ENCODE measurements at places on chromosomes 7 and 10. TPM values are rescaled to one million over a fixed set of nuclear protein-coding genes. Genes with fewer than 3 reads are reported as not detected.

DNA sequence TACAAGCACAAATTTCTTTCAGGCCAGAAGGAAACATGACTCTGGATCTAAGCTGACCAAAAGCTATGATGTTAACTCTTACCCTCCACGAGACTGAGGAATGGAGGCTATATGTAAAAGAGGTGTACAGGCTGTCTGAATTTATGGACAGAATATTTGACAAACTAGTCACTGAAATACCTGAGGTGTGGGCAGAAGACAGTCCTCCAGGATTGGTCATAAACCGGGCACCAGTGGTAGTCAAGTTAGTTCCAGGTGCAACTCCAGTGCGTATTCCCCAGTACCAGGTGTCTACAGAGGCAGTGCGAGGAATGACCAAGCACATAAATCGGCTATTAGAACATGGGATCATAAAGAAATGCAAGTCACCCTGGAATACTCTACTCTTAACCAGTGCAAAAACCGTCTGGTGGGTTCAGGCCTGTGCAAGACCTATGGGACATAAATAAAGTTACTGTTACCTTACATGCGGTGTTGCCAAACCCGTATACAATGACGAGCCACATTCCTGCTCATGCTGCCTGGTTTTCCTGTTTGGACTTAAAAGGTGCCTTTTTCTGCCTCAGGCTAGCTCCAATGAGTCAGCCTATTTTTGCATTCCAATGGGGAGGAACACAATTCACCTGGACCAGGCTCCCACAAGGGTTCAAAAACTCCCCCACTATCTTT is 6.7 kb upstream of the CYREN start:
- DNase-seq, result no peak

ITIH2 gene
- 128 TPM for total RNA-seq

SYT15 gene
- total RNA-seq, result 3.3 TPM

GRCh38 chr7:151195616-151196450 is 8.8 kb upstream of the ASB10 start:
- no peak for DNase-seq

DNA sequence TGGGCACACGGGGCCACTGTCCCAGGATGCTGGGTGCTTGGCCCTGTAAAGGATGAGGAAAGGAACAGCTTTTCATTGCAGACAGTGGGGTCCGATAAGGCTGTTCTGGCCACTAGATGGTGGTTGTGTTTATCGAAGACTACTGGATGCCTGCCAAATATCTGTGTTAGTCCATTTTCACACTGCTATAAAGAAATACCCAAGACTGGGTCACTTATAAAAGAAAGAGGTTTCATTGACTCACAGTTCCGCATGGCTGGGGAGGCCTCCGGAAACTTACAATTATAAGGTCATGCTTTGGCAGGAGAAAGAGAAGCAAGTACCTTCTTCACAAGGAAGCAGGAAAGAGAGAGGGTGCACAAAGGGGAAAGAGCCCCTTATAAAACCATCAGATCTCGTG is 32.2 kb upstream of the GARS1 start:
- DNase-seq, result no peak

DNA sequence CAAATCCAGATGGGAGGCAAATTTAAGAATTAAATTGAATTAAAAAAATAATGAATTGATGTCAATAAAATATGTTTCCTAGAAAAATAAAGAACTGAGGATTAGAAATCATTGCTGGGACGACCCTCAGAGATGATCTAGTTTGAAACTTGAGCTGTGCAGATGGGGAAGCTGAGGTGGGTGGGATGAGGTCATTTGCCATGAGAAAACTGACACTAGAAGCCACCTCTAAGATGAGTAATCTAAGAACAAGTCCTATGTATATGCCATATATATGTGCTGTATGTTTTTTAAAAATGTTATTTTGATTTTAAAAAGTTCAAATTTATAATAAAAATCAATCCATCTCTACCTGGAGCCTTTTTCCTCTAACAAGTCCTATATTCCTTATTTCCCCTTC is 135.7 kb downstream of the RSU1 start:
- DNase-seq, result no peak

DNA sequence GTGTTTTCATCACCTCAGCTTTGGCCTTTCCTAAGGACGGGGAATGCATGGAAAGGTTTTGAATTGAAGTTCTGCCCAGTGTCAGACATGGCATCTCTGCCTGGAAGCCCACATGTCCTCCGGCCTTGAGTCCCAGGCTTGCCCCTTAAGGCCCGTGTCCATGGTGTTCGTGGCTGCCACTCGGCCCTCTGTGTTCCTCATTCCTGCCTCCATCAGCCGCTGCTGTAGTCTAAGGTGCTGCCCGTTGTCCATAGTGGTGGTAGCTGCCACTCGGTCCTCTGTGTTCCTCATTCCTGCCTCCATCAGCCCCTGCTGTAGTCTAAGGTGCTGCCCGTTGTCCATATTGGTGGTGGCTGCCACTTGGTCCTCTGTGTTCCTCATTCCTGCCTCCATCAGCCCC is 180.7 kb upstream of the SHH start:
- no peak for DNase-seq

- no peak for DNase-seq
Observed at GRCh38 chr7:2909471-2910039, 65.4 kb upstream of the GNA12 start.

DNA sequence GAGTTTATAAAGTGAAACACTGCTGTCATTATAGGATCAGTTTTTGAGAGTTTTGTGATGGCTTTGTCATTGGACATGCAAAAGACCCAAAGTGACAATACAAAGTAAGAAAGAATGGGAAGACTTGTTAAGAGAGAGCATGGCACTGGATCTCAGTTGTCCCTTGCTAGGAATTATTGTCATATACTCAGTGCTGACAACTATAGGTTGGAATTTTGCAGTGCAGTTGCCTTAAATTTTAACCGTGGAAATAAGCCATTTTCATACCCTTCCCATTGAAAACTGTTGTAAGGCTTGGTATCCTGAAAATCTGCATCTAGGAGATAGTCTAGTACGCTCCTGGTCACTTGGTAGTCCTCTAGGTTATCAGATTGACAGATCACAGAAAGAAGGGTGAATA is 1156.7 kb downstream of the GATA3 start:
- DNase-seq, result no peak

GNAI1 gene
- 113 TPM for total RNA-seq

DNA sequence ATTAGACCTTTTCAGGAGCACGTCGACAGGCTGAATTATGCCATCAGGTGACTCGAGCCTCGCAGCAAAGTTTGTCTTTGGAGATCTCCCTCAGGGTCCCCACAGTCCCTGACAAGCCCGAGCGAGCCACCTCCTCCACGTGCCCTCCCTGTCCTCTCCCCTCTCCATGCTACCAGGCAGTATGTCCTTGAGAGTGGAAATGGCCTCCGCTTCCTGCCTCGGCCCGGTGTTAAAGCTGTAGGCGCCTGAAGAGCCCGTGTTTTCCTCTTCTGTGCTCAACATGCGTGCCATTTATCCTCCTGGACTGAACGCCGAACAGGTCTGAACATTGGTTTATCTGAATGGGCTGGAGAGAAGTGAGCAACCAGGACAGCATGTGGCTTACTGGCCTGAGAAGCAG is 82.6 kb downstream of the GPR26 start:
- no peak for DNase-seq

MMP21 gene
- total RNA-seq, result 0.33 TPM

ASB13 gene
- total RNA-seq, result 14.3 TPM

DNA sequence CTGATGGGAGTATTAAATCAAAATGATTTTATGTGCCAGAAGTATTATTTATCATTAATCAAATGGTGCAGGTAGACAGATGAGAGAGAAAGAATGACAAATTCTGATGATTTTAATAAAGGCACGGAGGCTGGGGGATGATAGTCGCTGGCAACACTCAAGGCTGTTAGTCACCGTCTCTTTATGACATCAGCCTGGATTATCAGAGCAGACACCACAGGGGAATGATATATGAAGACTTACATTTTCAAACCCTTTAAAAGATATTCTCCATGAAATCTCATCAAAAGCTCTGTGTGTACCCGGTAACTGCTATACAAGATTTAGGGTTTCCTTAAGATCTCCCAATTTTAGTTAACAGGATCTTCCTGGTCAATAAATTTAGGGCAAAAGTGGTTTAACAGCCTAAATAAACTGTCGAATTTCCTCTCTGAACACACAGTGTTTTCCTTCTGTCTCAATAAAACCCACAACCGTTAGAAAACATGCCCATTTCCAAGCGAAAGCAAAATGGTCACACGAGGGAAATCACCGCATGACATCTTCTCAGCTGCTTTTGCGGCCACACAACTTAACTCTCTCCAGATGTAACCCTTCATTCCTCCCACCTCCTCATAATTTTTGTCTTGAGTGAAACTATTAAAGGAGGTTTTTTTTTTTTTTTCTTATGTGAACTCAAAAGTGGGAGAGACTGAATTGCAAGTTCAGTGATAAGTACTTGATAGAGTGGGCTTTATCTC is 133.2 kb upstream of the FAM171A1 start:
- DNase-seq, result no peak

GRCh38 chr10:1651270-1651966 is 85.9 kb downstream of the ADARB2 start:
- no peak for DNase-seq

DNA sequence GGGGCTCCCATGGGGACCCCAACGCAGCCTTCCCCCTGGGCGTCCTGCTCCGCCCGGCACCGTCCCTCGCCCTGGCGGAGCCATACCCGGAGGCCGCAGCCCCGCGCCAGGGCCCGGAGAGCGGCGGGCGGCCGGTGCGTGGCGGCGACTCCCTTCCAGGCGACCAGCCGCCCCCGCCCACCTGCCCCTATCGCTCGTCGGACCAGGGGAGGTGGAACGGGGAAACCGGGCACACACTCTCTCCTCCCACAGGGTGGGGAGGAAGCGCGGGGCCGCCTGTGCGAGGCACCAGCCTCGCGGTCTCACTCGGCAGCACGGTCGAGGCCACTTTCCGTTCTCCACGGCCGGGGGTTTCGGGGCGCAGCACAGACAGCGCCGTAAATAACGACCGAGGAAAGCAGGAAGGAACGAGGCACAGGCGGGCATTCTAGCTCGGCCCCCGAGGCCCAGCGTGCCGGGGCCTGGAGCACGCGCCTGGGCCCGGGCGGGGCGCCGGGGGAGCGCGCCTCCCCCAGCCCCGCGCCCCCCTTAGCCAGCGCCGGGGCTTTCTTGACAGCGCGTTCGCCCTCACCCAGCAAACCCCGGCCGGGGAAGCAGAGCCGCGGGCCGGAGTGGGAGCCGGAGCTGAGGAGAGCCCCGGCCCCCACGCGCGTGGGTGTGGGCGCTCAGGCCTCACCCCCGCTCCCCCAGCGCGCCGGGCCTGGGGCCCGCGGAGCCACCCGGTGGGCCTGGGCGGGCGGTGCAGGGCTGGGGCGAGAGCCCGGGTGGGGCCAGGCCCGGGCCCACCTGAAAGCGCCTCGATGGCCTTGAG is 936 bp downstream of the IGF2BP3 start:
- no peak for DNase-seq

TBX20 gene
- not detected for total RNA-seq

MACROH2A2 gene
- 22.9 TPM for total RNA-seq

- DNase-seq, result no peak
Observed at GRCh38 chr7:73645643-73646174, 21.4 kb upstream of the MLXIPL start.

DNA sequence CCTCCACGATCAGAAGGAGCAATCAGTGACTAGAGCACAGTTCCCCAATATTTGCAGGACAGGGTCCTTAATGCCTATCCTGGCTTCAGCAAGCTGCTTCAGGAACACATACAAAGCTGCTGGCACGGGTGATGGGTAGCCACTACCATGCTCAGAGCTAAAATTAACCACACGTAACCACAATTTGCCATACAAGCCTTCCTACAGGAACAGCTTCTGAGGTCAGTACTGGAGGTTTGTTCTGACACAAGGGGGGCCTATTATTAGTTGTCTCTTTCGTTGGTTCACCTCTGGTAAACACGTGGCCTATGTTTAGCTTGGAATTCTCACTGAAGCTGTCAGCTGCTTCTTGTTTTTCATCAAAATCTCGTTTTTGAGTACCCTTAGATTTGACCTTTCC is 41.1 kb downstream of the ZNF248 start:
- no peak for DNase-seq

LRRC61 gene
- total RNA-seq, result 8.1 TPM

- DNase-seq, result no peak
Observed at GRCh38 chr10:70830164-70830563, 14.4 kb downstream of the SGPL1 start.

PNLIP gene
- 0.11 TPM for total RNA-seq

DNA sequence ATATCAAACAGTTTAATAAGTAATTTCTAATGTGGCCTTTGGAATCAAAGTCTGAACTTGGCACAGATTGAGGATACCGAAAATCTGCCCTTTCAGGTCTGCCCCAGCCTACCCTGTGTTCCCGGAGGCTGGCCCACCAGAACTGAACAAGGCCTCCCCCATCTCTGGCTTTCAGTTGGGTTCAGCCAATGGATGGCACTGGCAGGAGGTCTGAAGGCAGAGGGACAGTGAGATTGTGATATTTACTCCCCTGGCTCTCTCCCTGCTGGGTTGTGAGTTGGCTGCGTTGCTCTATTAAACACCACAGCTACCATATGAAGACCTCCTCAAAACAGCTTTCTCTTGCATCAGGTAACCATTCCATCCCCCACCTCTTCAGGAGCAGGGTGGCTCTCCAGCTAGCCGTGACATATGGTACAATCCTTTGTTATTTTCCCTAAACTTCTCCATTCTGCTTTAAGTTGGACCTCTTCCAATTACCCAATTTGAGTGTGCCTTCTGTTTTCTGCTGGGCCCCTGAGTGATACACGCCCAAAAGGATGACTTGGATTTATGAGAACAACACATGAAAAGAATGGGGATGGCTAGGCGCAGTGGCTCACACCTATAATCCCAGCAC is 28.1 kb downstream of the DNMBP start:
- no peak for DNase-seq

SLC16A12 gene
- 31.2 TPM for total RNA-seq

- DNase-seq, result no peak
Observed at GRCh38 chr7:157617401-157617800, 280.6 kb downstream of the DNAJB6 start.

- no peak for DNase-seq
Observed at GRCh38 chr7:116924741-116925140, 28.6 kb upstream of the ST7 start.

GIMAP5 gene
- total RNA-seq, result 20.1 TPM

GRCh38 chr10:11684717-11685645 is 57.2 kb upstream of the ECHDC3 start:
- DNase-seq, result no peak

GRCh38 chr7:47516386-47516785 is 65.5 kb downstream of the TNS3 start:
- DNase-seq, result no peak

OR2A5 gene
- total RNA-seq, result under 0.01 TPM

DNA sequence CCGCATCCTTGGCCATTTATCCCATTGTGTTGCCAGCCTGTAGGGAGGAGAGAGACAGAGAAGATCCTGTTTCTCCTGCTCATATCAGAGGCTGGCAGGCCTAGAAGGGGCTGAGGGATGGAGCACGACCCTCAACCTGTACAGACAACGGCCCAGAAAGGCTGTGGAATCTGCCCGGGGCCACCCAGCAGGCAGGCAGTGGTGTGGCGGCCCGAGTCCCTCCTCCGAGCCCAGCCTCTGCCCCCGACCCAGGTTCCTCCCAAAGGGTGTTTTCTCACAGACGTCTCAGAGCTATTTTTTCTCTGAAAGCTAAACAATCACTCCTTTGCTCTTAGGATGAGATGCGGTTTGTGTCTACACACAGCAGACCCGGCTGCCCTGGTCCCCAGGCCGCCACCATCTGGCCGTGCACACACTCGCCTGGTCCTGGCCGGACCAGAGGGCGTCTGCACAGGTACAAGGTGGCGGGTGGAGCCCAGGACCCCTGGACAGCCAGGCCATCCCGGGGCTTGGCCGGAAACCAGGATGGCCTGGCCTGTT is 69.3 kb downstream of the FOXL3 start:
- no peak for DNase-seq

GRCh38 chr7:101466871-101467270 is 104.2 kb downstream of the COL26A1 start:
- DNase-seq, result no peak

GRCh38 chr10:14669576-14669975 is 105.1 kb downstream of the FAM107B start:
- DNase-seq, result no peak

TLX1 gene
- not detected for total RNA-seq

All from spinal cord (tissue), 10 donors.